ENCODE measurements at places on chromosomes 1 and 21.

GRCh38 chr1:28552758-28553663 is at the start of gene TRNAU1AP:
Gene TRNAU1AP (plus strand): TSS chr1:28553085. CDS start chr1:28553111, 26 bp downstream.
- DNase-seq, result peak; percentile 94

DNA sequence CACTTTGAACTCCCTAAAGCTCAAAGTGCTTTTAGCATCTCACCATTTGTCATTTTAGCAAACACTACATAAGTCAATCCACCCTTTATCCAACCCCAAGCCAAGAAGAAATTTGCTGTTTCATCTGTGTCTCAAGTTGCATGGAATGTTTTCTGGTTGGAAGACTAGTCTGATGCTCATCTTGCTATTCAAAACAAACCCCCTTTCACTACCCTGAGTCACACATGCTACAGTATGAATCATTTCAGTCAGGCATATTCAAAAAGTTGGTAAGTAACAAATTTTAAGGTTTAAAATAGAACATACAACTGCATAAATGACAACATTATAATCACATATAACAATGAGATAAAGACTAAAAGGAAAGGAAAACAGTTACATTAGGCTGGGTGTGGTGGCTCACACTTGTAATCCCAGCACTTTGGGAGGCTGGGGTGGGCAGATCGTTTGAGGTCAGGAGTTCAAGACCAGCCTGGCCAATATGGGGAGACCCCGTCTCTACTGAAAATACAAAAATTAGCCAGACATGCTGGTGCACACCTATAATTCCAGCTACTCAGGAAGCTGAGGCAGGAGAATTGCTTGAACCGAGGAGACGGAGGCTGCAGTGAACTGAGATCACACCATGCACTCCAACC is 38.7 kb downstream of the DSTYK start:
- DNase-seq, result no peak

DNA sequence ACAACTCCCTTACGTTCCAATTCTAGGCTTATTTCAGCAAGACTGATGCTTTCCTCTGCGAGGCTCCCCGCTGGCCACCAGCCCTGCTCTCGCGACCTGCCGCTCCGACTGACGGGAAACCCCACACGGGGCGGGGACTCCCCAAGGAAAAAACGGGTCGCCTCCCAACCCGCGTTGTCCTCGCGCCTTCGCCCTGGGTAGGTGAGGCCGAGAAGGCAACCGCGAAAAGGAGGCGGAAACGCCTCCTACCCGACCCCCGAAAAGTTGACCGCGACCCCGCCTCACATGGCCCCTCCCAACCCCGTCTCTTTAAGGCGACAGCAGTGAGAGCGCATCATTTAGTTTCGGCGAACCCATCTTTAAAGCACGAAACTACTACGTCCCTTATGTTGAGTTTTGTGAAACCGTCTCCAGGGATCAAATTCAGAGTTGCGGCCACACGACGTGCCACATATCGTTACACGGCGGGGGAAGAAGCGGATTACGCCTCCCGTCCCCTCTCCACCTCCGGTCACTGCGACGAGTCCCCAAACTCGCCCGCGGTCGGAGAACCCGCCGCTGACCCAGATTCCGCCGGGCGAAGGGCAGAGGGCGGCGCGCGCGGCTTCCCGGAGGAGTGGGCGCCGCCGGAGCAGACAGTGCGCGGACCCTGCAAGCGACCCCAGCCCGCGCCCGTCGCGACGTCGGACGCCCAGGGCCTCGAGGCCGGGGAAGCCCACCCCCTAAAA is 1.2 kb downstream of the ANP32E start:
- DNase-seq, result peak; percentile 78

GRCh38 chr1:59699227-59699847 is 115.4 kb upstream of the HOOK1 start:
- DNase-seq, result no peak

DNA sequence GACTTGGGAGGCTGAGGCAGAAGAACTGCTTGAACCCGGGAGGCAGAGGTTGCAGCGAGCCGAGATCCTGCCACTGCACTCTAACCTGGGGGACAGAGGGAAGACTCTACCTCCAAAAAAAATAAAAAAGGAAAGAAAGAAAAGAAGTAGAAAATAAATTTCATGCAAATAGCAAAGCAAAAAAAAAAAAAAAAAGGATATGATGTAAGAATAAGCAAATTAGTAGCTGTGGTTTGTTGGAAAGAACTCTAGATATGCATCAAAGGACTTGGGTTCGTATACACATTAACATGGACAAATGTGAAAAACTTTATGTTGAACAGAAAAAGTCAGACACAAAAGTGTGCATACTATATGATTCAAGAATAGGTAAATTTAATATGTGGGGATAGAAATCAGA is 11.9 kb downstream of the WASF2 start:
- no peak for DNase-seq

GRCh38 chr1:230819976-230820375 is 48.3 kb downstream of the C1orf198 start:
- DNase-seq, result no peak

DNA sequence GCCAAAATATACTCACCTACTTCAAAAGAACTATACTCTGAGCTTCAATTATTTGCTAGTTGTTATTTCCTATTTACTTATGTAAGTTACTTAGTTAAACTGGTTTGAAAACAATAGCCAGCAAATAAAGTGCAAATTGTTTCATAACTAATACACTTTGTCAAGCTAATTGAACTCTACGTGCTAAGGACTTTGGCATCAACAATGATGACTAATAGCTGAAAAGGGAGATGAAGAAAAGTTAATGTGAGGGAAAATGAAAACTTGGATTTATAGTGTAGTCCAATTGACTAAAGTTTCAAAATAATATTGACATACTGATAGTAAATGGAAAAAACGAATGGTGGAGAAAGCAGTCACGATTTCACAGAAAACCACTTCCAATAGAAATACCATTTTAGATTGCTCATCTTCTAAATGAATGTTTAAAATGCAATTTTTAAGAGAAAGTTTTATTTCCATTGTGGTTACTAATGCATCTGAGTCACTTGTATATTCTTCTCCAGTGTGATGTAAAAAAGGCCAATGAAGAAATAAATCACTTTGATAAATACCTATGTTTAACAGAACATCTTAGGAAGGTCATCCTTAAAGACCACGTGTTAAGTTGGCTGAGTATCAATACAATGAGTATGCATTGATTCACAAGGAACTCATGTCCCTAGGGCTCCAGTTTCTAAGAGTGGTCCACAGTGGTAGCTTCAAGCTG is 455.2 kb downstream of the LTN1 start:
- DNase-seq, result no peak

DNA sequence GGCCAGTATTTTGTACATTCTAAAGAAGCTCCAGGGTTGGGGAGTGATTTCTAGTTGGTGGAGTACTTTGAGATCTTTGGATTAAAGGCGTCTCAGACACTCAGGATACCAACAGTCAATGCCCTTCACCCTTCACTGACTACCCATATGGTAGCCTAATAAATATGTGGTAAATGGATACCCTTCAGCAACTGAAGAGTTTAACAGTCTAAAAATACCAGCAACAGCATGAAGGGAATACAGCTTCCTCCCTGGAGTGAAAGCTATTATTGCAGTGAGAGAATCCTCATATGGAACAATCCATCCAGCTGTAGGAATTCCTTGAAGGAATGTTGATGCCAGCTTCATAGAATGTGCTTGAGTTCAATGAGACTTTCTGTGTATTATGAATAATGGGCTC is 26.8 kb downstream of the DNAJC11 start:
- no peak for DNase-seq

DNA sequence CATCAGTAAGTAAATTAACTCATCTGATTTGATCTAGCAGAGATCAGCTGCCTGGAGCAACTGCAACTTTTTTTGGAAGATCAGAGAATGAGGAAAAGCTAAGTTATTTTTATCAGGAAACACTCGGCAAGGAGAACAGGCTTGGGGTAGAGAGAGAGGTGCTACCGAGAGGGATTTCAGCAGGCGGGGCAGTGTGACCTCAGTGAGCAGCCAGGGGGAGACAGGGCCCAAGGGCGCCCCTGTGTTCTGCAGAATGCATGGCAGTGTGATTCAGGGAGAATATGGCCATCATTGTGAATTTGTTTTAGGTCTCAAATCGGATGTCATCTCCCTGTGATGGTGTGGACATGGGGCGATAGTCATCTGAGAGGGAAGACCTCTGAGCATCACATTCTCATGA is 484.1 kb upstream of the VAMP3 start:
- DNase-seq, result no peak

DNA sequence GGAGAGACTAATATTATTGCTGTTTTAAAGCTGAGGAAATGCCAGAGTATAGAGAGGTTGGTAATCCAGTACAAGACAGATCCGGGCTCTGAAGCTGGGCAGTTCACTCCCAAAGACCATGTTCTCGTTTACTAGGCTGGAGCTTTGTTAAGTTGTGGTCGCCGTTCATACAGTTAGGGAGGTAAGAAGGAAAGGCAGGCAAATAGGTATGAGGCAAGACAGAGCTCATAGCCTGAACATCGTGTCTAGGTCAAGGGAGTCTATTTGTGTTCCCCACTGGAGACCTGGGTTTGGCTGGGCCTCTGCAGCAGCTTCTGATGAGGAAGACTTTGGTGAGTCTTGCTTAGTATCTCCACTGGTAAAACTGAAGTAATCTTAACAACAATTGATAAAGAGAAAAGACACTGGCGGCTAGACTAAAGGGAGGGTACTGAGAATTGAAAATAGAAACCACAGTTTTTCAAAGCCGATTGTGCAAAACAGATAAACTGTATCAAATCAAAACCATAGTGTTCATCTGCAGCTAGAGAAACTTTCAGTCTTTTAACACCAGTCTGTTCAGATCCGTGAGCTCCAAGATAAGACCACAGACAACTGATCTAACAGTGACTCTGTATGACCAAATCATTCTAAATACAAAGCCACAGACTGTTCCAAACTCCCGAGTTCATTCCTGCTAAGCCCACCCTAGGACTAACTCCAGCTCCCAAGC is 217.0 kb upstream of the FAM78B start:
- DNase-seq, result no peak
